H54 (cell line): ENCODE measurements at places on chromosomes 7 and 10.

DNA sequence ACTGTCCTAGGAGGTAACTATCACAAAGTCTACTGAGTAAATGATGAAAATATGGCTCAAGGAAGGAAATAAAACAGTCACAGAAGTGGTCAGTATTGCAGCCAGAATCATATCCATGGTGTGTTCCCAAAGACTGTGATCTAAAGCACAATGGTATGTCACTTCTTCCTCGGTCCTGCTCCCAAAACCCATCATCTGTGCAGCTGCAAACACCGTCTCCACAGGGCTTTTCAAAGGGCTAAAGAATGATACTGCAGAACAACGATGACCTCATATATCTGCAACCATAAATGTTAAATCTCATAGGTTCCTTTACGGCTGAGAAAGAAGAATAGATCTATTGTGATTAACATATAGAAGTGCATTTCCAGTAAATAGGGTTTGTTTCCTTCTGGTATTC is 465.0 kb downstream of the GRID1 start:
- DNase-seq: no peak

- DNase-seq: no peak
These were observed 537.4 kb downstream of the CNTNAP2 start for GRCh38 chr7:146654048-146654447.

DNA sequence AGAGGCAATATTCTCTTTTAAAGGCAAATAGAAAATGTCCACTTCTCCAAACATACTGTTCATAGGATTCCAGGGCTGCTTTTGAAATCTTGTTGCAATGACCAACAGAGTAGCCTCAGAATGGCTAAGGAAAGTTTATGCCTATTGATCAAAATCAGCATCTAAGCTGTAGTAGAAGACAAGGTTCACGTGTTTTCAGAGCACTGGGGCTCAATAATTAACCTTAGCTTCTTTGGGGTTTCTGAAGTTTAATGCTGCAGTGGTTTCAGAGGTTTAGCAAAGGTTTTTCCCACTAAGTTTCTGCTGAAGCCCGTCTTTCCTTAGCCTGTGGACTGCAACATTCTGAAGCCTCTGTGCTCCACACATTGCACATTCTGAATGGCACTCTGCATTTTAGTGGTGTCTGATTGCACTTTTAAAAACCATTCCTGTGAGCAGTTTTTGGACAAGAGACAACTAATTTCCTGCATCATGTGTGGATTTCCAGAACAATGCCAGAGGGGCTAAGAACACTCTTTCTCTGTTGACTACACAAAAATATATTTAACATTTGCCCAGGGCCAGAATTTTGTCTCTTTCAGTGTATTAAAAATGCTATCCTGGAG is 342.5 kb downstream of the PTEN start:
- no peak for DNase-seq

DNA sequence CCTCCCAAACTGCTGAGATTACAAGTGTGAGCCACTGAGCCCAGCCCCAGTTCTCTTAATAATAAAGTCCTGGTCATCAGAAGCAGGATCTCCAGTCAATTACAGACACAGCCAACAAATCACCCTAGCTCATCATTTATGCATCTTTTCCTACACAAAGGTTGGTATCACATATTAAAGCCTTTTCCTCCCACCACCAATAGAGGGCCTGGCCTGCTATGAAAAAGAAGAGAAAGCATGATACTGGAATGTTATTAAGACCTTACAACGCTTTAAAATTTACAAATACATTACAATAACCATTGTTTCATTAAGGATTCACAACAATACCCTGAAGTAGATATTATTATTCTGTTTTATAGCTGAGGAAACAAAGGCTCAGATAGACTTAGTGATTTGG is 25.9 kb downstream of the VAX1 start:
- DNase-seq: no peak

DNA sequence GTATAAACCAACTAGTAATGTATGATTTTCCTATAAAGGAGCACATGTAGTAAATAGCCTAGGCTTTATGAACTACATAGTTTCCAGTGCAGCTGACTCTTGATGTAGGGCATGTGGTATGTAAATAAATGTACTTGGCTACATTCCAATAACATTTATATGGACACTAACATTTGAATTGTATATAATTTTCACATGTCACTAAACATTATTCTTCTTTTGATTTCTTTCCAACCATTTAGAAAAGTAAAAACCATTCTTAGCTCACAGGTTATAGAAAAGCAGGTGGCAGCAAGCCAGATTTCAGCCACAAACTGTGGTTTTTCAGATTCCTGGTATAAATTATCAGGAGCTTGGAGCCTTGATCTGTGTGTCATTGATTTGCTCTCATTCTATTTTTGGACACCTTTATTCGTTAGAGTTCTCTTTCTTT is 1182.0 kb downstream of the CNTNAP2 start:
- no peak for DNase-seq

- DNase-seq: no peak
These were observed 1.5 kb downstream of the SRI start for GRCh38 chr7:88218429-88218745.

- no peak for DNase-seq
These were observed 246.9 kb upstream of the MKLN1 start for GRCh38 chr7:131080754-131081153.

DNA sequence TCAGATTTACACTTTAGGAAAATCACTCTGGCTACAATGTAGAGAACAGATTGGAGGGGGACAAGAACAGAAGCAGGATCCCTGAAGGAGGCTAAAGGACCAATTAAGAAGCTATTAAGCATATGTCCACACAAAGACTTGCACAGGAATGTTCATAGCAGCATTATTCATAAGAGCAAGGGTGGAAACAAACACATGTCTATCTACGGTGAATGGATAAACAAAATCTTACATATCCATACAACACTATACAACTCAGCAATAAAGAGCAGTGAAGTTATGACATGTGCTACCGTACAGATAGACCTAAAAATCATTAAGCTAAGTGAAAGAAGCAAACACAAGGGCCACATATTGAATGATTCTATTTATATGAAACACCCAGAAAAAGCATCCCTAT is 10.4 kb downstream of the CHCHD3 start:
- no peak for DNase-seq

DNA sequence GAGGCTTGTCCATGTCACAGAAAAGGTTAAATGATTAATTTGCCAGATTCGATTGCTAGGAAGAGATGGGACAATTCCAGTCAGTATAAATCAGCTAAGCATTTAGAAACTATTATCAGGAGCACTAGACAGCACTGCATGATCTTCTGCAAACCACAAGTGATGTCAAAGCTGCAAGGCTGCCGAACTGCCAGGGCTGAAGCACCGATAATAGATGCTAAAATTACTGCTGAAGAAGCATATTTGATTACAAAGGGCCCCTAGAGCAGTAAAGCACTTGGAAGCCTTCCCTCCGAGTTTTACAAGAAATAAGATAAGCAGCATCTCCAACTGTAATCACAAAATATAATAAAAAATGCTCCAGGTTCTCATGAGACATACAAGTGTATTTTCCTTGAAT is 40.6 kb downstream of the RNLS start:
- no peak for DNase-seq

- DNase-seq: no peak
These were observed 9.8 kb upstream of the SP8 start for GRCh38 chr7:20796500-20796899.

DNA sequence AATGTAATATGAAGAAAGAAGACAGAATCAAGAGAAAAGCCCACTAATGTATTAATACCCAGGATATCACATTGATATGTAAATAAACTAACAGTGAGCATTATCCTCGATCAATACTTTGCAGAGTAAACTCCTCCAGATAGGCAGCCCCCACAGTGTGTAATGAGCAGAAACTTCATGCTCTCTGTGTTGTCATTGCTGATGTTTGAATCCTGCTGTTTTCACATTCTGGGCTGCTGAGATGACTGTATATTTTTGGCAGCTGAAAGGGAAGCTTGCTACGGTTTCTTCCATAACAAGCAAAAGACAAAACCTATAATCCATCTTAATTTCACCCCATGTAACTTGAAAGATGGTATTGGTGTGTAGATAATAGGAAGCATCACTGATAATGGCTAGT is 15.3 kb upstream of the THSD7A start:
- DNase-seq: no peak

- no peak for DNase-seq
These were observed 180.0 kb upstream of the ANK3 start for GRCh38 chr10:60569681-60570080.
